ENCODE measurements at places on chromosomes 3 and 15.
A peak's percentile ranks its signal among the peaks of the same experiment; 100 is the strongest.

DNA sequence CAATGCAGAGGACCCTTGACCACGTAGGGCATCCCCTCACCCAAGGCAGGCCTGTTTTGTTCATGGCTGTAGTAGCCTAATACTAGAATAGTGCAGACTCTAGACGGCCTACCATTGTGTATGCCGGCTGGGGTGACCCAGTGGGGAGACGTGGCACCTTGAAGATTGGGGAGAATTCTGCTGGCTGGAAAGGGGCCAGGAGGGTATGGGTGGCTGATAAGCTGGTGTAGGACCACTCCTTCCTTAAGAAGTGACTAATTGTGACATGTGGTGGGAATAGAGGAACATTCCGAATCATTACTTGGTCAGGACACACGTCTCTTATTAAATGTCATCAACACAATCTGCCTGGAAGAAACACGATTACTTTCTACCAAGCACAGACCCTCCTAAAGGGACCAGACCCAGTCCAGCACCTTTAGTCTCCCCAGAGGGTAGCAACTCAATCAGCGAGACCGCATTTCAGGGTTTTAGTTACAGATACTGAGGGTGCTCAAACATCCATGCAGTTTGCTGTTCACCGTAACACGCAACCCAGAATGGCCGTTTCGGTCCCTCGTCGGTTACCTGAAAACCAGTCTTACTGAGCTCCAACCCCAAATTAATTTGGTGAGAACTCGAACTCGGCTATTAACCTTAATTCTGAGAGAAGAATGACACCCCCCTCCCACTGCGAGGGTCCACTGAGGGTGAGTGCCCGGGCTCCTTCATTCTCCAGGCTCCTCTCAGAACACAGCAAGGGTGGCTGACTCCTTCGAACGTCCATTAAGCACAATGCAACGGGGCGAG is 1.6 kb upstream of the KLF13 start:
- no peak for DNase-seq

GRCh38 chr15:98651581-98652220 is 3.4 kb downstream of the IGF1R start:
- DNase-seq, result no peak

DNA sequence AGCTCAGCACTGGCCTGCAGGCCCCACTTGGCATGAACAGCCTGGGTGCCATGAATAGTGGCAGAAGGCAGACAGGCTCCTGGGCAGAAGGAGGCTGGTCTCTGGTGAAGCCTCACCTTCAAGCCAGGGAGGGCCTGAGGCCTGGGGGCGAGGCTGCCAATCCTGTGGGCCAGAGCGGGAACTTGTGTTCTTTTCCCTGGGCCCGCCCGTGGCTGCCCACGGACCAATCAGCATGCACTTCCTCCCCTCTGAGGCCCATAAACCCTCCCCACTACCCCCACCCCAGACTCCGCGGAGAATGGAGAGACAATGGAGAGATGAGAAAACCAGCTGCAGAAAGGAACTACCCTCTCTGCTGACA is 283.8 kb upstream of the ROBO1 start:
- DNase-seq, result no peak

DNA sequence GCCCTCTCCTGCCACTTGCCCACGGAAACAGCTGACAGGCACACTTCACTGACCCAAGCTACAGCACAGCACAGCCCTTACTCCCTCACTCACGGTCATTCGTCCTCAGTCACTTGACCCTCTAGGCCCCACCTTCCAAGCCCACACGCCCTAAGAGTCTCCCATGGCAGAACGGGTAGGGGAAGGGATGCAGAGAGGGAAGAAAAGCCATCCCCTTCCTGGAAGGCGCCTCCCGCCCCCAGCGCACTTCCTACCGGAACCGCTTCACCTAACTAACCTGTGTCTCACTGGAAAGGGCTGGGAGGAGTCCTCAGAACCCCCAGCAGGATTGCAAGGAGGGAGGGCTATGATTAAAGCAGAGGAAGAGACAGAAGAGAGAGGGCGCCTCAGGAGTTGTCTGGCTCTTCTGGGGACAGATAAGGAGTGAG is 22.9 kb downstream of the EPHB3 start:
- DNase-seq, result no peak

DNA sequence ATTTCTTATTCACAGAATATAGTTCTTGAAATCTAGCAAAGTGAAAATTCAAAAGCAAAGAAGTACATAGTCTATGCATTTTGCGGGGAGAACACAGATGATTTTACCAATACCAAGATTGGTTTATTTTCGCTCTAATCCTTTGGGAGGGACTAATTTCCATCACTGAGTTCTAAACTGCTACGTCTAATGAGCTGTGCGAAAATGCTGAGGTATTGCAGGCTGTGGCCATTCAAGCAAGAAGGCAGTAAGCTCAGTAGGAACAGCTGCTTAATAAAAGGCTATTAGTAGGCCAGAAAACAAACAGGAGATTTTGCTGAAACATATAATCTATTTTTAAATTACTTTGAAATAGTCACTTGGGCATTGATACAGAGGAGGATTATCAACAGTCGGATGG is 379.0 kb downstream of the CNTN4 start:
- no peak for DNase-seq

DNA sequence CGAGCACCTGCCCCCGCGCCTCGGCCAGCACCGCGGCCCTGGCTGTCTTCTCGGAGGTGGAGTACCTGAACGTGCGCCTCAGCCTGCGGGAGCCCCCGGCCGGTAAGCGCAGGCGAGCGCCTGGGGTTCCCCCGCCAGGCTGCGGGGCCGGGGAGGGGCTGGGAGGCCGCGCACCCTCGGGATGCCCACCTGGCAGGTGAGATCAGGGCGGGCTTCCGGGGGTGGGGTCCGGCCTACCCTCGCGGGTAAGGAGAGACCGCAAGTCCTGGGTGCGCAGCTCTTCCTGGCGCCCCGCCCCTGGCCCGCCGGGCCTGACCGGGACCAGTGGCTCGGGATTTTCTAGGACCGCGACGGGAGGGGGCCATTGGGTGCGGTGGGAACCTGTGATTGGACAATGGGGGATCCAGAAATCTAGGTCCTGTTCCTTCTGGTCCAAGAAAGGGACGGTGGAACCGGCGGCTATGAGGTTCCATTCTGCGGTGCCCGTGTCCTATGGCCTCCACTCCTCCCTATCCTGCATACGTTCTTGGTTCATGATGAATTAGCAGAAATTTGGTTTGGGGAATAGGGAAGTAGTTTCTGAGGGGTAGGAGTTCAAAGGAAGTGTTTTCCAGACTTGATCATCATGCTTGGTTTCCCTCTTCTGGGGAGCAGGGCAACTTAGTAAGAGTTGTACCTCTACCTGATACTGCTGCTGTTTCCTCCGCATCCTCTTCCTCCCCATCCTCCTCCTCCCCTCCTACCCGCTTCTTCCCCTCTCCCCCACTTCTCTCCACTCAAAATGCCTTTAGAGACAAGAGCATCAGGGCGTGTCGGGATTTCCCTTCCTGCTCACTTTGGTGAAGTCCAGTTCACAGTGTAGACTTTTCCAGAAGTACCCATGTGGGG is 808 bp downstream of the ARRDC4 start:
- DNase-seq, result peak; percentile 30

All from Daoy (cell line).